NB4 (cell line): ENCODE measurements at places on chromosomes 13 and 19.

GRCh38 chr13:79571147-79571546, 90.2 kb downstream of the NDFIP2 start:
- no peak for DNase-seq

GRCh38 chr13:75194717-75195462, 287.1 kb downstream of the TBC1D4 start:
- no peak for DNase-seq

DNA sequence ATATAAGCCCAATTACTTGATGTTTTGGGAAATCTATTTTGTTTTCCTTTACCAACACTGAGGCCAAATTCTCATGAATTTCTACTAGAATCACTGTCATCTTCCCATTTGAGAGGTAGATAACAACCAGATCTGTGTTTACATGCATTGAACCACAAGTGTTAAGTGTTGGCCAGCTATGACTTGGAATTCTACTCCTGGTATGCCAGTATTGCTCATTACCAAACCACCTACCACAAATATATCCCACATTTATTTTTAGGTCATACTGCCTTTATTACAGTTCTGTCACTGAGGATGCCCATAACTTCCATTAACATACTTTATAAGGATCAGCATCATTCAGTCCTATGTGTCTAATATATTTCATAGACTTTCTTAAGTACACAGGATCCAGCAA, 328.9 kb downstream of the DIAPH3 start:
- no peak for DNase-seq

DNA sequence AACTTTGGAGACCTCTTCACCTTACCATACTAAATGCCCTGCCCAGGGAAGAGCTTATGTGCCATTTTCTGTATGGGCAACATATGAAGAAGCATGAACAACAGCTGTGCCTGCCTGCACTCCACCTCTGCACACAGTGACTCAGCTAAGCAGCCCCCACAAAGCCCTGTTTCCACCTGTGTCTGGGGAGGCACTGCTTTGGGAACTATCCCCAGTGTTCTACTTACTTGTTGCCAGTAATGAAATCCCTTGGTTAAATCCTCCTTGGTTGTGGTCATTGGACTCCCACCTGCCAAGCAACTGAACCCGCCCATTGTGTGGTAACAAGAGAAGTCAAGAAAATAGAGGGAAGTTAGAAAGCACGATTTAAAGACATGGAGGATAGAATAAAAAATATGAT, 84.6 kb downstream of the NALCN start:
- peak; percentile 30 for DNase-seq

GRCh38 chr19:2341244-2341751, 12.8 kb downstream of the SPPL2B start:
- no peak for DNase-seq

GRCh38 chr13:79386125-79386826, 19.8 kb downstream of the RBM26 start:
- DNase-seq = no peak

- peak; percentile 83 for DNase-seq
Measured at GRCh38 chr13:109787135-109787954, 962 bp upstream of the IRS2 start.

DNA sequence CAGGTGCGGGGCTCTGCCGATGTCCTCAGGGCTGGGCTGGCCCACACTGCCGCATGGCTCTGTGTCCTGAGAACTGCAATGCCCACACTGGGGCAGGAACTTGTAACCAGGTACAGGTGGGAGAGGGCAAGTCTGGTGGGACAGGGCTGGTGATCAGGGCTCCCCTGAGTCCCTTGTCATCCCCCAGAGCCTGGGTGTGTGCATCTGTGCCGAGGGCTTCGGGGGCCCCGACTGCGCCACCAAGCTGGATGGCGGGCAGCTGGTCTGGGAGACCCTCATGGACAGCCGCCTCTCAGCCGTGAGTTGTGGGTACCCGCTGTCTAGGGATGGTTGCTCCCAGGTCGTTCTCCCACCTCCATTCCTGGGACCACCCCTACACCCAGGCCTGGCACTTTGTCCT, 30.5 kb downstream of the MEGF8 start:
- DNase-seq = no peak

GRCh38 chr13:20057963-20058362, 99.4 kb downstream of the ZMYM2 start:
- no peak for DNase-seq

DNA sequence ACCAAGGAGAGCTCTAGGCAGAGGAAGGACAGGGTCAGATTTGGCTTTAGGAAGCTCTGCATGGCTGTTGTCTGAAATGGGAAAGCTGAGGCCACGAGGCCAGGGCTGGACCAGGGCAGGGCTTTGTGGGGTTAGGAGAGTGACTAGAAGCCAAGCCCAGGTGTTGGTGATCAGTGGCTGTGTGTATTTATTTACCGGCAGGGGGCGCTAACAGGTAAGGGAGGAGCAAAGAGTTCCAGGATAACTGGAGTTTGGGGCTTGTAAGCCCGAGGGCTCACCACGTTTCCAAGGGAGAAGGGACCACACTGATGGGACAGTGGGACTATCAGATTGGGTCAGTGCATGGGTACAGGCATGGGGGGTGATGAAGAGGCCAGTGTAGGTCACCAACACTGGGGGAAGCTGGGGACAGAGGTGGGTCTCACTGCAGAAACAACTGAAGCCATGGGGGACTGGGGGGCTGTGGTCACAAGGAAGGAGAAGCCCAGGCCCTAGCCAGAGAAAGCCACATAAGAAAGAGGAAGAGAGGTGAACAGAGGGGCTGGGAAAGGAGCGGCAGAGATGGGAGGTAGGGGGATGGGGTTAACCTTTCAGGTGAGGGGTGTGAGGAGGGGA, 3.9 kb downstream of the TMEM147 start:
- peak; percentile 60 for DNase-seq

DNA sequence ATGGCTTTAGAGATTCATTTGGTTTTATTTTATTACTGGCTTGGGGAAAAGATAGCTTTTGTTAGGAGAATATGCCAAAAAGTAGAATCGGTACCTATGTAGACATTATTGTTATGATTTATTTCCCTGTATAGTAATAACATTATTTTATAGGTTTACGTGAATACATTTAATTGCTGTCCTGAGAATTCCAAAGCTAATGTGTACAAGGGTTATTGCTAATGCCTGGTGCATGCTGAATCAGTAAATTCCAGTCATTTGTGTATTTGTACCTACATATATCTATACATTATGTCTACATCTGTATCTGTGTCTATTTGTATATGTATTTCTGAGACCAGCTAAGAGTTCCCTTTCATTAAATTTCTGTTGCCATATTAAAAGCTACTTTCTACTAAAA, 550.9 kb downstream of the GPC6 start:
- no peak for DNase-seq

GRCh38 chr13:69657676-69658075, 449.9 kb upstream of the ATXN8OS start:
- DNase-seq = no peak

DNA sequence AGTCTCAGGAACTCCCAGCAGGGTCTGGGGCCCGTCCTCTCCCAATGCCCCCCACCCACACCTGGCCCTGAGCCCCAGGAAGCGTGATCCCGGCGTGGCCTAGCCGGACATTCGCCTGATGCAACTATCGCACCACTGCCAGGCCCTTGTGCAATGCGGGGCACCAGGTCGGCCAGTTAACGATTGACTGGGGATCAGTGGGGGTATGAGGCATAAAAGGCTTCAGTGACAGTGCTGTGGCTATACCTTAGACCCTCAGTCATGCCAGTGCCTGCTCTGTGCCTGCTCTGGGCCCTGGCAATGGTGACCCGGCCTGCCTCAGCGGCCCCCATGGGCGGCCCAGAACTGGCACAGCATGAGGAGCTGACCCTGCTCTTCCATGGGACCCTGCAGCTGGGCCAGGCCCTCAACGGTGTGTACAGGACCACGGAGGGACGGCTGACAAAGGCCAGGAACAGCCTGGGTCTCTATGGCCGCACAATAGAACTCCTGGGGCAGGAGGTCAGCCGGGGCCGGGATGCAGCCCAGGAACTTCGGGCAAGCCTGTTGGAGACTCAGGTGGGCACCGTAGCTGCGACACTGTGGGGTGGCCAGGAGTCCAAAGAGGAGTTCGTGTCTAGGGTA, at the start of gene ANGPTL8:
ANGPTL8 (plus strand) TSS at position 243 of the 624 bp plus-strand sequence; CDS start at position 262, 19 bp downstream.
- no peak for DNase-seq

DNA sequence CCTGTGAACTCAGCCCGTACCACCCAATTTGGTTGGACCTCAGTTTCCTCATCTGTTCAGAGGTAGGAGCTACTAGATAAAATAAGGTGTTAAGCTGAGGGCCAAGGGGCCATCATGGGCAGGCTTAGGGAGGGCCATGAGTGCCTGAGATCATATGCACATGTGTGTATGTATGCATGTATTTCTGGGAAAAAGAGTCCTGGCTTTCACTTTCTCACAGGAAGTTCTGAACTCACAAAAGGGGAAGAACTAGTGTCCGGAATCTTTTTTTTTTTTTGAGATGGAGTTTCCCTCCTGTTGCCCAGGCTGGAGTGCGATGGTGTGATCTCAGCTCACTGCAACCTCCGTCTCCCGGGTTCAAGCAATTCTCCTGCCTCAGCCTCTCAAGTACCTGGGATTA, 18.9 kb downstream of the TGFB1 start:
- DNase-seq = no peak

GRCh38 chr13:24894972-24895300, 131.0 kb downstream of the RNF17 start:
- no peak for DNase-seq

DNA sequence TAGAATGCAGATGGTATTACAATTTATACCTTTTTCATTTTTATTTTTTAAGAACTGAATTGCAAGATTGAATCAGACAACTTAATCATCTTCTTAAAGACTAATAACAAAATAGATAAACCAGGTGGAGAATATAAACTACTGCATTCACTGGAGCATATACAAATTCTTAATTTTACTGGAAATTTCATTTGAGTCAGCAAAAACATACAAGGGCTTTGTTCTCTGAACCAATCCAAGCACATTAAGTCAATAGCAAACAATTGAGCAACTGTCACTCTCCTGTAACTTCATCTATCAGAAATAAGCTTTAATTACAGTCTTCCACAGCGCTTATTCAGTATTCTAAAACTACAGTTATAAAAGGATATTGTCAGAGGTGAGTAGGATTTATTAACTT, 167.4 kb upstream of the OBI1 start:
- DNase-seq = no peak
